Neuronal stem cell (in vitro differentiated cells): ENCODE measurements at places on chromosomes 6 and 20.

GRCh38 chr20:39893003-39893685 lies 795.9 kb downstream of the MAFB start:
- no peak for DNase-seq

DNA sequence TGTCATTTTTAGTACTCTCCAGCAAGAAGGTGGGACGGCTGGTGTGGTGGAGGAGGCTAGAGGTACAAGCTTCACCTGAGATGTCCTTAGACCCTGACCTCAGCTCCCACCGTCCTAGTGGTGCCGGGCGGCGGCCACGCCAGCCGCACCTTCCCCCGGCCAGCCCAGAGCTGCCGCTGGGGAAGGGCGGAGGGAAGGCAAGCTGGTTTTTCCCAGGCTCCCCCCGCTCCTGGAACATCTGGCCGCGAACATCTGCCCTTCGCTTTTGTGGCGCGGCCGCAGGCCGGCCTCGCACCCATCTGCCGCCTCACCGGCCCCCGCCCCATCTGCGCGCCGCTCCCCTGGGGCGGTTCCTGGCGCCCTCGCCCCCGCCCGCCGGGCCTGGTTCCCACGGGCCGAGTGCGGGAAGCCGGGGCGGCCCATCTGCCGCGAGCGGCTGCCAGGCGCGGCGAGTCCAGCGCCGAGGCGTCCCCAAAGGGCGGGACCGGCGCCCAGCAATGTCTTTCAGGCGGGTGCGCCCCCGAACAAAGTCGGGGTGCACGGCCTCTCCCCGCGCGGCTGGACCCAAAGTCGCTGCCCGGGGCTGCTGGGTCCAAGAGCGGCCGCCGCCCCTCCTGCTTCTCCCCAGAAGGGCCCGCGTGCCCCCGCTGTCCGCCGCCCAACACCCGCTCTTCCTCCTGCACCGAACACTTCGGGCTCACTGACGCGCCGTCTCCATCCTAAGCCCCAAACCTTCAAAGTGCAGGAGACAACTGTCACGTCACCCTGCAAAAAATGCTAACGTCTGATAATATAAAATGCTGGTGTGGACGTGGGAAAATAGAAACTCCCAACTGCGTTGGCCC lies 17.3 kb upstream of the ID1 start:
- no peak for DNase-seq

DNA sequence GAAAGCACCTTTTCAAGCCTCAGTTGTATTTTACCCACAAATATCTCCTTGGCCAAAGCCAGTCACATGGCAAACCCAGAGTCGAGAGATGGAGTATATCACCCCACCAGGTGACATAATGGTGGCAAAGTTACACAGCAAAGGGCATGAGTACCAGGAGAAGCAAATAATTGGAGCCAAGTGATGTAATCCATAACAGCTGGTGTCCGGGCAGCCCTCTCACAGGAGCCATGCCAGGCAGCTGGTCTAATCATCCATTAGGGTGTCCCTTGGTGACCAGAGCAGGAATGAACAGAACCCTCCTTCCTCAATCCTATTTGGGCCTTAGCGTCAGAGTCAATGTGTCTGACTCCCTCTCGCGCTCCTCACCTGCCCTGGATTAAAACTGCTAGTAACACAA lies 272.1 kb downstream of the LRFN2 start:
- no peak for DNase-seq

DNA sequence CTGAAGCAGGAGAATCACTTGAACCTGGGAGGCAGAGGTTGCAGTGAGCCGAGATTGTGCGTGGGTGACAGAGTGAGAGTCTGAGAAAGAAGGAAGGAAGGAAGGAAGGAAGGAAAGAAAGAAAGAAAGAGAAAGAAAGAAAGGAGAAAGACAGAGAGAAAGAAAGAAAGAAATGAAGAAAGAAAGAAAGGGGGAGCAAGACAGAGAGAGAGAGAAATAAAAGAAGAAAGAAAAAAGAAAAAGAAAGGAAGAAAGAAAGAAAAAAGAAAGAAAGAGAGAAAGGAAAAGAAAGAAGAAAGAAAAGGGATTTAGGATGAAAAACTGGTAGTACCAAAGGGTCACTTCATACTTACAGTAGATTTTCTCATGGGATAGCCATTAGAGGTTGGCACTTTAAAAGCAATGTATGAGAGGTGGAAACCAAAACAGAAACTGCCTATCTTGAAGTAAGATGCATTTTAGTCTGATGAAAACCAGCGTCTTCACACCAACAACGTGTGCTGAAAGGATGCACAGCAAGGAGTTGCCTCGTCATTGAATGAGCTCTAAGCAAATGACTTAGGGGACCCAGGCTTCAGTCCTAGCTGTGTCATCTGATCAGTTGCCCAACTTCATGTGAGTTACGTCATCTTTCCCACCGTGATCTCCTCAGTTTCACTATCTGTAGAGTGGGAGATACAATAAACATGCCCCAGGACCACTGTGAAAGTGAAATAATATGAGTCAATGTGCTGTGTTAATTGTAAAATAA lies 133.9 kb upstream of the NEDD9 start:
- DNase-seq = no peak

- no peak for DNase-seq
These were observed 31.9 kb upstream of the MRGBP start for GRCh38 chr20:62764156-62764935.

GRCh38 chr6:143109196-143109595 lies 48.5 kb downstream of the AIG1 start:
- DNase-seq = no peak

- peak; percentile 12 for DNase-seq
These were observed 61.5 kb downstream of the PRDM13 start for GRCh38 chr6:99668036-99668705.

GRCh38 chr6:79180052-79180451 lies 54.4 kb downstream of the HMGN3 start:
- no peak for DNase-seq

DNA sequence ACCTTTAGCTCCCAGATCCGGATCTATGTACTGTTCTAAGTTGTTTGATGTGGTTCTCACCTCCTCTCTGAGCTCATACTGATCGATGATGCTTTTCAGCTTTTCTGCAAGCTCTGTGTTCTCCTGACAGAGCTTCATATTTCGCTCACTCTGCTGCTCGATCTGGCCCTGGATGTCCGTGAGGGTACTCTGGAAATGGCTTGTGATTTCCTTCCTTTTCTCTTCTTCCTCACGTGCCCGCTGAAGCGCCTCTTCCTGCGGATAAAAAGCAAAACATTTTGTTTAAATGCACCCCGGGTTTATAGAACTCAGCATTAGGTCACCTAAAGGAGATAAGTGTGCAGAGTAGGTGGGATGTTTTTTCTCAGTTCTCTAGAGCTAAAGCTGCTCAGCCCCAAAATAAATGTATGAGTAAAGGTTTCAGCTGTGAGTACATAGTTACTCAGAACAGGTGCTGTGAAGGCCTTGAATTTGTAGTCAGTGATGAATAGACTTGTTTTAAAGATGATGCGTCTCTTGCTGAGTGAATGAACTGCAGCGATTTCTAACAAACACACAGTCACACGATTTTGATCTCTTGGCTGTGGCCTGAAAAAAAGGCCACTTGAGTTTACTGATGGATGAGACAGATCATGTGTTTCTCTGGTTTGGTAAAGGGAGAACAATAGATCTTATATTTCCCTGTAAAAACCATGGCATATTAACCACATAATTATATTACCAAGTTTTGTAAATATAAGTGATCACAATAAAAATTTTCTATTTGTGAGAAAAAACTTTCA lies 29.1 kb downstream of the TXLNB start:
- no peak for DNase-seq

GRCh38 chr6:113464536-113464935 lies 392.6 kb upstream of the MARCKS start:
- no peak for DNase-seq

DNA sequence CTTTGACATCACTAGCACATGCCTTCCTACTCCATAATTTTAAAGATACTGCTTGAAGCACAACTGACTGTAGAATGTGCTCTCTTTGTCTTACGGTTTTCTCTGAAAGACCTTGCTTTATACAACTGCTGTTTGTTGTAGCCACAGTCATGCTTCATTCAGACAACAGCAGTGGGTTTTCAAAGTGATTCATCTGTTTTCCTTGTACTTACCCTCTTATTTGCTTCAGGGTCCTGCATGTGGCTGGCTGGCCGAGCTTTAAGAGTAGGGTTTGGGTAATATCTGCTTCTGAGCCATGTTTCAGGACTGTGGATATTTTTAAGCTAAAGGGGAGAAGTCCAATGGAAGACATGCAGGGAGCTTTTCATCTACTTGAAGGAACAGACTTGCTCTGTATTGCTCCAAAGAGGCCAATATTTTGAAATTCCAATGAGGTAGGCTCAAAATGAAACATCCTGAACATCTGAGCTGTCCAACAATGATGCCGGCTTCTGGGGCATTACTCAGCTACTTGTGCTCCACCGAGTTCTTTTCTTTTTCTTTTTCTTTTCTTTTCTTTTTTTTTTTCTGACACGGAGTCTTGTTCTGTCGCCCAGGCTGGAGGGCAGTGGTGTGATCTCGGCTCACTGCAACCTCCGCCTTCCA lies 160.2 kb upstream of the SGK1 start:
- DNase-seq = no peak

GRCh38 chr6:154868143-154868594 lies 126.9 kb upstream of the TIAM2 start:
- DNase-seq = peak; percentile 54

- no peak for DNase-seq
These were observed 23.7 kb upstream of the FOXF2 start for GRCh38 chr6:1365686-1366085.

DNA sequence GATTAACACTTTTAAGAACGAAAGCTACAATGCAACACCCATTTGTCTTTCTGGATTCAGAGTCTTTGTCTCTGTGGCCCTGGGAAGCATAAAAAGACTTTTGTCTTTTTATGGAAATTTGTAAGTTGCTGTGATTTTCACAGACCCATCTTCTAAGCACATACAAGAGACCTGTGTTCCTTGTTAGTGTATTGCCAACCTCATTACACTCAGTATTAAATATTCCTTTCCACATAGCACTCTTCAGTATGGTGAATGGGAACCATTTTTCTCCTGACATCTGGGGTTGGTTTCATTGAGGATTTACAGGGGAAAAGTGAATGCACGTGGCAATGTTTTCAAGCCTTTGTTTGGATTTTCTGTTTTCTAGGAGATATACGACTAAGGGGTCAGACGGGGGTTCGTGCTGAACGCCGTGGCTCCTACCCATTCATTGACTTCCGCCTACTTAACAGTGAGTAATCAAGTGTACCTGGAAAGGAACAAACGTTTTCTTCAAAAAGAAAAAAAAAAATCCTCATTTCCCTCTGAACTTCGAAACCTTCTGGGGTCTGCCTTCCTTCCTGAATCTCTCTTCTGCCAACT lies 141.7 kb downstream of the MTFR2 start:
- DNase-seq = no peak

- no peak for DNase-seq
These were observed 87.9 kb downstream of the LRFN2 start for GRCh38 chr6:40499215-40499614.

DNA sequence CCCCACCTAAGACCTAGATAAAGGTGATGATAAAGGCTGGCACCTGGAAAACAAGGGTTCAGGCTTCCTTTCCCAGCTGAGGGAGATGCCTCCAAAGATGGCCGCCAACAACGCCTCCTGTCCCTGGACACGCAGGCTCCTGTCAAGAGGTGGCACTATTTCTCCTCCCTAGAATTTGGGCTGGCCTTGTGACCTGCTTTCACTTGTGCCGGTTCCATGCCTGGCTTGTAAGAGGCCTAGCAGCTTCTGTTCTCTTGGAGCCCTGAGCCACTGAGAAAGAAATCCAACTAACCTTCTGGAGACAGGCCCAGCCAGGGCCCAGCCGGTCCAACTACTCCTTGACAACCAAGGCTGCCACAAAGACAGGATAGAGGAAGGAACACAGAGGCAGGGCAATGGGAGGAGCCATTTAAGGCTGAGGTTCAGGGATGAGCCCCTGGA lies 60.2 kb upstream of the RALY start:
- DNase-seq = peak; percentile 38

DNA sequence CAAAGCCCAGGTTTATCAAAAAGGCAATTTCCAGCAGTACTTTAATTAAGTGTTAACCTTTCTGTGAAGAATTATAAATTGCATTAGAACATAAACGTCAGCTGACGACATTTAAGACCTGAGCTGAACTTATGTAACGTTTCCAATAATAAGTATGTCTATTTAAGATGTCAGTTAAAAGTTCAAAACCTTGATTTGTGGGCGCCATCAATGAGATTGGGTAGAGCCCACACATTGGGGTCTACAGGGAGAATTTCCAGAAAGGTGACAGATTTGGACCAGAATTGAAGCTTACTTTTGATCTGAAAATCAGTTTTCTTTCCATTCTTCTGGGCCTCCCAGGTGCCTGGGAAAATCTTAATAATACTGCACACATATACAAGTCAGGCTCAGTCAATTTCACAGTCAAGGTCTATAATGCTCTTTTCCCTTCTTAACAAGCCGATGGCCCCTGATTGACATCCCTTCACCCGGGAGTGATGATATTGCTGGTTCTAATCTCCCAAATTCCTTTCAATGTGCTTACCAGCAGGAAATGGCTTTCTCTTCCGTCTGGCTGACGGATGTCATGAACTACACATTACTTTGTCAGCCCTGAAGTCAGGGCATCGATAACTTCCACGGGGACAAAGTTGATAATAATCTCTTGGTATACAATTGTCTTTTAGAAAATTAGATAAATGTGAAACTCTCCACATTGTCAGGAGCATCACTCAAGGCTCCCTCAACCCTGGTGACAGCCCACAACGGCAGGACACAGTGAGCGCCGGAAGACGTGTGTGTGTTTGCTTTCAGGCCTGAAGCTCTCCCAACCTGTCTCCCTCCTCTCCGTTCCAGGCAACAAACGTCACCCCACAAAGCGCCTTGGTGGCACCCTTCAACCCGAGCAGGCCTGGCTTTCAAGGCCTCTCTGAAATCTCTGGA lies 396.5 kb upstream of the CNR1 start:
- DNase-seq = no peak

DNA sequence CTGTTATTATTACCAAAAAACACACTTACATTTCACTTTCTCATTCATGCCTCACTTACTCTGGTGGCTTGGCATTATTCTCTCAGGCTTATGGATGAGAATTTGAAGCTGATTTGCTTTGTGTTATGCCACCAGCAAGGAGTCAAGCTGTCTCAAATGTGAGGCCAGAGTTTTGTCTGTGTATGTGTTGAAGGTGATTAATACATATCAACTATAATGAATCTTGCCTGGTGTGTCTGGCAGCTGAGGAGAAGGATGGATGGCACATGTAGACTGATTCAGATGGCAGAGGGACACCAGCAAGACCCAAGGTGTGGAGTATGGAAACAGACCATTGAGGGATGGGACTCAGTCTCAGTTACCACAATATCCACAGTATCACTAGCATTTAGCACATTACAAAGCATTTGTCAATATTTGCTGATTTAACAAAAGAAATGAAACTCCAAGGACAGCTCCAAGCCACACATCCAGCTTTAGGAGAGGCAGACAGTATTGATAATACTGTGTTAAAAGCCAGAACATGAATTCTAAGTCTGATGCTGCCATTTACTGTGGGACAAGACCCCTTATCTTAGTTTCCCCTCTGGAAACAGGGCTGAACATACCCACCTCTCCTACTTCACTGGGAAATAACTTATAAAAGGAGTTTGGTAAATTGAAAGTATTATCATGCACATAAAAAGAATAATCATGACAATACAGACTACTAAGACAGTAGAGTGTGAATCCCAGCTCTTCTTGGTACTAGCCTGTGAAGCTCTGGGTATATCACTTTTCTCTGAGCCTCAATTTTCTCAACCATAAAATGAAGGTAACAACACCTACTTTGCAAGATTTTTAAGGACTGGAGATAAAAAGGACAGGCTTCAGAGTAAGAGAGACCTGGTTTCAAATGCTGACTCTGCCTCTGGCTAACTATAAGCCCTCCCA lies 11.2 kb downstream of the BCL2L1 start:
- DNase-seq = no peak
